ENCODE measurements at places on chromosomes 12 and 14.

- peak; percentile 44 for DNase-seq
Observed at GRCh38 chr12:19186722-19187661, 57.5 kb downstream of the PLEKHA5 start.

- no peak for DNase-seq
Observed at GRCh38 chr12:121036810-121037326, 2.2 kb downstream of the OASL start.

DNA sequence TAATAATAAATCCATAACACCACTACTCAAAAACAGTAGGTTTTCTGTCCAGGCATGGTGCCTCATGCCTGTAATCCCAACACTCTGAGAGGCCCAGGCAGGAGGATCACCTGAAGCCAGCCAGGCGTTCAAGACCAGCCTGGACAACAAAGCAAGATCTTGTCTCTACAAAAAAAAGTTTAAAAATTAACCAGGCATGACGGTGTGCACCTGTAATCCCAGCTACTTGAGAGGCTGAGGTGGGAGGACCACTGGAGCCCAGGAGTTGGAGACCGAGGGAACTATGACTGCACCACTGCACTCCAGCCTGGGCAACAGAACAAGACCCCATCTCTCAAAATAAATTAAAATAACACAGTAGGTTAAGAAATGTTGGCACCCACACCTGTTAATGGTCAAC, 44.5 kb upstream of the AP4S1 start:
- DNase-seq: no peak

GRCh38 chr12:80684077-80684495, 23.3 kb upstream of the MYF6 start:
- DNase-seq: no peak

- no peak for DNase-seq
Observed at GRCh38 chr14:69268223-69268622, 8.3 kb downstream of the GALNT16 start.

DNA sequence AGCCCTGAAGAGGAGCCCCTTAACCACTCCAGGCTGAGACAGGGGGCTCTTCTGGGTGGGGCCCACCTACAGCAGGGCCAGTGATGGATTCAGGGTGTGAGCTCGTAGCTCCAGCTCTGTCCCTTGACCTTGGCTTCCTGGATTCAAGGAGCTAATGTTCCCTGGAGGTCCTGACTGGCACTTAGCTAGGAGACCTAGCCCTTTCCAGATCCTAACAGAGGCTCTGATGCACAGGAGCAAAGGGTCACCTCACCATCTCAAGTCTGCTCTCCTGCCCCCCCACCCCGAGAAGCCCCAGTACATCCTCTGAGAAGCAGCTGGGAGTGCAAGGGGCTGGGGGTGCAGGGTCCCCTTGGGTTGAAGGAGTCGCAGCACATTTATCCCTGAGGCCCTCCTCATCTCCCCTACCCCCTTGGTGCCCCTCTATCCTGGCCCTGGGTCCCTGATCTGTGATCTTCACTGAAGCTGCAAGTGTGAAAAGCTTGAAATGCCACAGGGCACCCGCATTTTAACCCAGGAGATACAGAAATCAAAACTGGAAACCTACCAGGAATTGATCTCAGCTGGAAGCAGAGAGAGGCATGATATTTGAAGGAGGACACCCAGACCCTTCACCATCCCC, 2.9 kb downstream of the RIN3 start:
- no peak for DNase-seq

GRCh38 chr14:103858063-103858781, 10.8 kb upstream of the PPP1R13B start:
- no peak for DNase-seq

DNA sequence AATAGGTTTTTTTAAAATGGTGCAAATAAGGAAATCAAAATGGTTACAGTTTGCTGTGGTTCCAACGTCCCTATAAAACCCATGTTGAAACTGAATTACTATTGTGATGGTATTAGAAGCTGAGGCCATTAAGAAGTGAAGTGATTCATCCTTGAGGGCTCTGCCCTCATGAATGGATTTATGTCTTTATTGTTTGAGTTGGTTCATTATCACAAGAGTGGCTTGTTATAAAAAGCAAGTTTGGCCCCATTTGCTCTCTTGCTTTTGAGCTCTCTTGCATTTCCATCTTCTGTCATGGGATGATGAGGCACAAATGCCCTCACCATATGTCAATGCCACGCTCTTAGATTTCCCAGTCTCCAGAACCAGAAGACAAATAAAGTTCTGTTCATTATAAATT, 62.3 kb downstream of the PRKD1 start:
- no peak for DNase-seq

- DNase-seq: no peak
Observed at GRCh38 chr14:87503711-87504110, 489.3 kb downstream of the GALC start.

DNA sequence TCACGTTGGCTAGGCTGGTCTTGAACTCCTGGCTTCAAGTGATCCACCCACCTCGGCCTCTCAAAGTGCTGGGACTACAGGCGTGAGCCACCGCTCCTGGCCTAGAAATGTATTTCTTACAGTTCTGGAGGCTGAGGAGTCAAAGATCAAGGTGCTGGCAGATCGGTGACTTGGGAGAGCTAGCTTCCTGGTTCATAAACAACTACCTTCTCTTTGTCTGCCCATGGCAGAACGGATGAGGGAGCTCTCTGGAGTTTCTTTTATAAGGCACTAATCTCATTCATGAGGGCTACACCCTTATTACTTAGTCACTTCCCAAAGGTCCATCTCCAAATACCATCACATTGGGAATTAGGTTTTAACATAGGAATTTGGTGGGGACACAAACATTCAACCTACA, 38.9 kb downstream of the SLC17A8 start:
- no peak for DNase-seq

DNA sequence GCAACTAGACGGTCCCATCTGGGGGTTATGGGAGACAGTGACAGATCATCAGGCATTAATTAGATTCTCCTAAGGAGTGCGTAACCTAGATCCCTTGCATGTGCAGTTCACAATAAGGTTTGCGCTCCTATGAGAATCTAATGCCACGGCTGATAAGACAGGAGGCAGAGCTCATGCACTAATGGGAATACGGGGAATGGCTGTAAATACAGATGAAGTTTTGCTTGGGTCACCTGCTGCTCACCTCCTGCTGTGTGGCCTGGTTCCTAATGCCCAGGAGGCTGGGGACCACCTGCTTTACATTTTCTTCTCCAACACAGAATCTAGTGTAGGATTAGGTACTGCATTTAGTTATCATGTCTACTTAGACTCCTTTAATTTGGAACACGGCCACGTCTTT, 49.7 kb upstream of the SAV1 start:
- no peak for DNase-seq

- DNase-seq: no peak
Observed at GRCh38 chr12:19760611-19761010, 321.3 kb downstream of the AEBP2 start.

DNA sequence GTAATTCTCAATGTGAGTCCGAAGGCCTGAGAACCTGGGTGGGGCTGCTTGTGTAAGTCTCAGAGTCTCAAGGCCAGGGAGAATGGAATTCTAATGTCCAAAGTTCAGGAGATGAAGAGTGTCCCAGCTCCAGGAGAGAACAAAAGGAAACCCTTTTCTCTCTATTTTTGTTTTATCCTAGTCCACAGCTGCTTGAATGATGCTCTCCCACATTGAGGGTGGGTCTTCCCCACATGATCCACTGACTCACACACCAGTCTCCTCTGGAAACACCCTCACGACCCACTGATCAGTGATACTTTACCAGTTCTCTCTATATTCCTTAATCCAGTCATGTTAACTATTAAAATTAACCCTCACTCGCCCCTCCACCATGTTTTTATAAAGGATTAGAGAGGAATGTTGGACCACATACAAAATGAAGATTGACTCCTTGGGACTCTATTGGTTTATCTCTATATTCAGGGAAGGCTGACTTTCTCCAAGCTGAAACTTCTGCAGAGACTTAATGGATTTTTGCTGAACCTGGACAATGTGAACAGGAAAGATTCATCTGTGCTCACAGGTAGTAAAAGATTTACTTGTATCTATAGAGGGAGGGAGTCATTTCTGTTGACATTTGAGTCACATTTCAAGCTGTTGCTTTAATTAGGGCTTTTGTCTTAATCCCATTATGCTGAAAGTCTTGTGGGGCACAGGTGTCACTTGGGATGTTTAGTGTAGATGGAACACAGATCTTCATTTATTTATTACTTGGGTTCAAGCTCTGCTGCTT, 1061.0 kb upstream of the TMEM132C start:
- DNase-seq: no peak

GRCh38 chr14:102878174-102878969, 44.1 kb upstream of the AMN start:
- no peak for DNase-seq

- DNase-seq: no peak
Observed at GRCh38 chr12:25326326-25326725, 75.6 kb upstream of the KRAS start.

DNA sequence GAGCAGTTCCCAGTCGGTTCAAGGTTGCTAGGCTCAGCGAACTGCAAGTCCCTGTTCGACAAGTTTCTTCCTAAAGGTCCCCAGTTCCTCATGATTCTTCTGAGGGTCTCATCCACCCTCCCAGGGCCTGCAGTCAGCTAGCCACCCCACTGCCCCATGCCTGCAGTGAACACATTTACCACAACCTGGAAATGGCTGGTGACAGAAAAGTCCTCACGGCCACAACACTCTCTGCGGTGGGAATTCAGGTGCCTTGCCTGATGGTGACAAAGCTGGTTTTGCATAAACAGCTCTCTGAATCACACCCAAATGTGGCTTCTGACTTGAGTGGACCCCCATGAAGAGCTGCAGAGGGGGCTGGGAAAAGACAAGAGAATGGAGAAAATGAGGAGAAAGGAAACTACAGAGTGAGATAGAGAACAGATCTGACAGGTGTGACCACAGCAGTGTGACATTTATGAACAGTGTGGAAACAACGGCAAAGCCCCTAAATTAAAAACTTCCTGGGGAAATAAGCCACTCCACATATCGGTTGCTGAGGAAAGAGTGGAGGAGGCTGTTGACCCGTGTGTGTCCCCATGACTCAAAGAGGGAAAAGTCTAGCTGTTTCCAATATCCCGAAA, 1.3 kb upstream of the CD27 start:
- DNase-seq: no peak

- DNase-seq: no peak
Observed at GRCh38 chr12:124805050-124805449, 58.6 kb downstream of the SCARB1 start.

GRCh38 chr12:57872362-57872761, 25.8 kb upstream of the CTDSP2 start:
- no peak for DNase-seq
